ENCODE measurements at places on chromosomes 7 and 10.
A peak's percentile ranks its signal among the peaks of the same experiment; 100 is the strongest.

GRCh38 chr7:17957871-17958270, 17.6 kb upstream of the SNX13 start:
- no peak for DNase-seq

DNA sequence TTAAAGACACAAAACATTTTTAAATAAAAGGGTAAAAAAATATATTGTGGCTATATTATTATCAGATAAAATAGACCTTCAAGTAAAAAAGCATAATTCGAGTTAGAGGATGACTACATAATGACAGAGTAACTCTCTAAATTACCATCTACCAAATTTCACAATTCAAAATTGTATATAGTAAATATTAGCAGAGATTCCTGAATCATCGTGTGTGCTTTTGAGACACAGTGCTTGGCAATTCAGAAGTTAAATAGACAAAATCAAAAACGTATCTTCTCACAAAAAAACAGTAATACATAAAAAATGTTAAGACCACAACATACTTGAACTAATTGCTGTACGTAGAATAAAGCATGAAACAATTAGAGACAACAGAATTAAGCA, 110.4 kb downstream of the AHR start:
- DNase-seq: no peak

GRCh38 chr10:63392224-63392623, 73.6 kb downstream of the JMJD1C start:
- DNase-seq: no peak

DNA sequence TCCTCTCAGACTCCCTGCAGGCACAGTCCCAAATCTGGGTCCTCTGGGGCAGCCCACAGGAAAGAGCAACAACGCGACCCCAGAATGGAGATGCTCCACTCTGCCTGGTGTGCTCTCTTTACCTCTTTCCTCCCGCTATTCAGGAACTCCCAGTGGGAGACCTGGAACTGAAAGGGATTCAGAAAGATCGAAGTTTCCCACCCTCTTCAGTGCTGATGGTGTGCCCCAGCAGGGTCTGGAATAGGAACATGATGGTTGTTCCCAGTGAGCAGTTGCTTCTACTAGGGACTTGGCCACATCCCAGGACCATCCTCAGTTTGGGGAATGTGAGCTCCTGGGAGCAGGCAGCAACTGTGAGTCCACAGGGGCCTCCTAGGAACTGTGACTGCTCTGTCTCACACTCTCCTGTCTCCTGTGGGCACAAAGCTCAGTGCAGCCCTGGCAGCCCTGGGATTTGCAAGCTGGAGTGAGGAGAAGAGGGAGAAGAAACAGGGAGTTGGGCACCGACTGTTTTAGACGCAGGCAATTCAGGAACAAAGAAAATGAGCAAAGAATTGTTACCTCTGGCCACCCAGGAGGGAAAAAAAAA, 17.9 kb downstream of the OR6V1 start:
- DNase-seq: no peak

DNA sequence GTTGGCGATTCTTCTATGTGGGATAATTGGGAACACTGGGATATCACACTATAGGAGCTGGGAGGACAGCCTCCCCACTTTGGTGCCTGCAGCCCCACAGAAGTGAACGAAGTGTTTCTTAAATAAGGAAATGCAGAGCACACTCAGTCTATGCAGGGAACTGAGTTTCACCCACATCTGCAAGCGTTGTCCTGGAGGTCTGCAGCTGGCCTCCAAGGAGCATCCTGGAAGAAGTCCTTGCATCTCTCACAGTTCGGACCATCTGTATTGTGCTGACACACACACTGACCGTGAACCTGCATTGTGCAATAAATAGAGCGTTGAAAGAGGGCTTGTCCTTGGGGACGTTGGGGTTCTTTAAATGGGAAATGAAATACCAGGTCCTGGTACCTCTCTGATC, 25.8 kb downstream of the LAMB4 start:
- DNase-seq: no peak

GRCh38 chr10:102627736-102628293, 16.5 kb upstream of the TRIM8 start:
- peak; percentile 77 for DNase-seq

DNA sequence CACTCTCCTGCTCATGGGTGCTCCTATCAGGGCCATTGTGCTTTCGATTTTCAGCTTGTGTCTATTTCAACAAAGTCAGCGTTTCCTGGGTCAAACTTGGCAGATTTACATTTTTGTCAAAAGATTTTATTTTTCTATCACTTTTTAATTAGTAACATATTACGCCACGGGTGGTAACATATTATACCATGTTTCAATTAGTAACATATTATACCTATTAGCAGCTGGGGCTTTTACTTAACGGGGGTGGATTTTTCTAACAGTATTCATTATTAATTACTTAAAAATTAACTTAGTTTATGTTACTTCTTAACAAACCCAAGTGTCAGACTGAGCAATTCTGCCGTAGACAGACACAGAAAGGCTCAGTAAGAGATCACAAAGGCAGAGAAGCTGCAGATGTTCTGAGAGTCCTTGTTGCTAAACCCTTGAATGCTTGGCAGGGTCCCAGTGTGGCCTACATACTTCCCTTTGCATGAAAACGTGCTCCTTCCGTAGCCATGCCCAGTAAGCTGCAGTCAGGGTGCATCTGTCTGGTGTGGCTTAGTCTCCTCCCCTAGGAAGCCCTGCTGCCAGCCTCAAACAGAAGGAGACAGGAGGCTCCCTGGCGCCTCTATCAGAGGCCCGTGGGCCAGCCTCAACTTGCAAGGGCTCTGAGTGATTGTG, 263.1 kb upstream of the CXCL12 start:
- peak; percentile 79 for DNase-seq

- DNase-seq: no peak
Observed at GRCh38 chr7:114901771-114902170, 20.1 kb upstream of the MDFIC start.

DNA sequence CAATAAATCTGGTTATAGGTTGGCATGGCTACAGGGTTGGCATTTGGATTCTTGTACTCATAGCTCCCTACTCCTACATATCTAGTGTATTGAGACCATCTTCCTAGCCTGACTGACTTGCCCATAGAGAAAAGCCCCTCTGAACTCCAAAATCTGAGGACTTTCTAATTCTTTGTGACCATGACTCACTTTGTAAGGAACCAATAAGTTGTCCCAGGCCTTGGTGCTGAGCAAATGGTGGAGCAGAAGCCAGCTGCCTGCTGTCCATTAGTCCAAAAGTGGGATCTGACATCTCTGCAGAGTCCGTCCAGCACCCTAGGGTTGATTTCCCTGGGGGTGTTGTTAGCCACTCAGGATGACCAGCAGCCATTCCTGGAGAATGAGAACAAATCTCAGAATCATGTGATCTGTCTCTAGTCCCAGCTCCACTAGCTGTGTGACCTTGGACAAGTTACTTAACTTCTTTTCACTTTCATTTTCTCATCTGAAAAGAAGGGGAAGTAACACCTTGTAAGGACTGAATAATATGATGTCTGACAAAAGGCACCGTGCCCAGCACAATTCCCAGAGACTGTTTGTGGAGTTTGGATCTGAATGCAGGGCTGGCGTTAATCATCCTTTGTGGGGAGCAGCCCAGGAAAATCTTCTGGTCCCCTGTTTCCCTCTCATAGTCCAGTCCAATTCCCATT, 44.1 kb downstream of the MTURN start:
- DNase-seq: no peak

GRCh38 chr7:116812860-116813259, 49.5 kb upstream of the CAPZA2 start:
- DNase-seq: peak; percentile 97
